ENCODE measurements at places on chromosomes 11 and 22.

DNA sequence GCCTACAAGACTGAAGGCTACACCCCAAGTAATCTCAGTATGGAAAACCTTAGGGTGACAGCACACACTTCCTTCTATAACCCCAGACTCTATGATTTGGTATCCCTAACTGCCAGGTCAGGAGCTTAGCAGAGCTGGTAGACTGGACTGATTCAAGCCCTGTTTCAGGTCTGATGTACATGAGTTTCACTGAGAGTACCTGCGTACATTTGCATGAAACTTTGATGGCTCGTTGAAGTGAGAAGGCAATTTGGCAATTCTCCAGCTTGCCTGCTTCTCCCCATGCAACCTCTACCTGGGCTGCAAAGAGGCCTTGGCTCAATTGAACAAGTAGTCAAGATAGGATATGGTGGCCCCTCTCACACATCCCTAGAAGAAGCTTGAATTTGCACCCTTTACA, 10.2 kb downstream of the FIBIN start:
- no peak for DNase-seq

DNA sequence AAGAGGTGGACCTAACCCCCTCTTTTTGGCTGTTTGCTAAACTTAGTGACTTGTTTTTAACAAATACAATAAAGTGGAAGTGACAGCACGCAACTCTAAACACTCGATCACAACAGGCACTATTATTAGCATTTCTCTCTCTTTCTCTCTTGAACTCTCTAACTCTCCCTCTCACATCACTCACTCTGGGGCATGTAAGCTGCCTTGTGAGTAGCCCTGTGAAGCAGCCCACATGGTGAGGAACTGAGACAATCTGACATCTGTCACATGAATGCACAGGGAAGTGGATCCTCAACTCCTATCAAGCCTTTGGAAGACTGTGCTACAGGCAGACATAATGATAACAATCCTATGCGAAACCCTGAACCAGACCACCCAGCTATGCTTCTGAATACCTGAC, 609.0 kb upstream of the CNTN5 start:
- DNase-seq = no peak

GRCh38 chr11:5046754-5047330, 516 bp downstream of the OR52J3 start:
- no peak for DNase-seq

GRCh38 chr22:28283068-28283654, 364.1 kb upstream of the PITPNB start:
- peak; percentile 16 for DNase-seq

DNA sequence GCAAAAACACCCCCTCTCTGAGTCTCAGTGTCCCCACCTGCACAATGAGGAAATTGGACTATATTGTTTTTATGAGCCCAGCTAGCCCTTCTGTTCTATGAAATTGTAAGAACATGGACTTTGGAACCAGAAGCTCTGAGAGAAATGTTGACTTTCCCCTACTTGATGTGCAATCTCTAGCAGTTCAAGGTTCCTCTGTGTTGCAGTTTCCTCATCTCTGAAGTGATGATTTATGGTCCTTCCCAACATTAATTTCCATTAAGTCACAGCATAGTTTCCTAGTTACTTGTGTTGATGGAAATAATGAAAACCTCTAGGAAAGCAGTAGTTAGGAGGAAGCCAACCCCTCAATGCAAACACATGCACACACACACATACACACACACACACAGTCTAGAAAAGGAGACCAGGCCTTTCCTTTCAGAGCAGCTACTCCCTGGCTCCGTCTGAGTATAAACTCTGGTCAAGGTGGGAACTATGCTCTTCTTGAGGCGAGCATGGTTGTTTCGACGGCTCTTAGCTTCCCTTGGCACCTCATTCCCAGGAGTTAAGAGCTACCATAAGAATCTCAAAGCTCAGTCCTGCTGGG, 518.4 kb downstream of the SOX6 start:
- no peak for DNase-seq

GRCh38 chr22:37442537-37442936, 15.3 kb upstream of the ELFN2 start:
- DNase-seq = no peak

DNA sequence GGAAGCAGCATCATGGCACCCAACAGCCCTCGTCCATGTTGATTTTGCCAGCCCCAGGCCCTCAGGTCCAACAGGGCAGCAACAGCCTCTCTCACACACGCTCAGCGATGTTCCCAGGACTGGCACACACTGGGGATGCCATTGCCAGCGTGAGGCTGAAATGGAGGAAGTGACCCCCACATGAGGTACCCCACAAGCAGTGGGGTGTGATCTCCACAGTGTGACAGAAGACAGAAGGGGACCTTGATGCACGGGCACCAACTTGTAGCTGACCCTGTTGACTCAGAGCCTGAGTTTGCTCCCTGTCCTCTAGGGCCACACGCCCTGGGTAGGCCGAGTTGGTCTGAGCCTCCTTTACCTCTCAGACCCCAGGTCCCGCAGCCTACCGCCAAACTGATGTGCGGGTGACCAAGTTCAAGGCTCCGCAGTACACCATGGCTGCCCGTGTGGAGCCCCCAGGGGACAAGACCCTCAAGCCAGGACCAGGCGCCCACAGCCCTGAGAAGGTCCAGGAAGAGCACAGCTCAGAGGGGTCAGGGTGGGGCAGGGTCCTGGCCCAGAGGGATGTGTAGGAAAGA, 6.2 kb downstream of the SCGB1C1 start:
- DNase-seq = no peak

DNA sequence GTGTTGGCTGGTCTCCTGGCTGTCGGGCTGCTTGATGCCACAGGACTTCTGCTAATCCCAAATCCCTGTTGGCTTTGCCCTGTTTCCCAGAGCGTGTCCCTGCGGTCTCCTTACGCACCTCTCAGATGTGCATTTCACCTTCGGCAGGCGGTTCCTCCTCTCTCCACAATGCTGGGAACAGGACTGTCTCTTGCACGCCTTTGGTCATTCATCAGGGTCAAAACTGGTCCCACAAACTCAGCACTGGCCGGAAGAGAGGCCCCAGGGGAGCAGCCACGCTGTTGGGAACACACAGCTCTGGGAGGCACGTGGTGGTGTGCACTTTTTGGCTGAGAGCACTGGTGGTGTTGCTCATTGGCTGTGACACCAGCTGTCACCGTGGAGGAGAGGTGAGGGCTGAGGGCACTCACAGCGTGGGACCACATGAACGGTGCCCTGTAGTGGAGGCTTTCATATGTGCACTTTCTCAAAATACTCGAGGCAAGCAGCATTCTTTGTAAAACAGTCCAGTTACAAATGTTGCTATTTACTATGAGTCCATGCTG, 15.3 kb upstream of the TRMU start:
- no peak for DNase-seq

DNA sequence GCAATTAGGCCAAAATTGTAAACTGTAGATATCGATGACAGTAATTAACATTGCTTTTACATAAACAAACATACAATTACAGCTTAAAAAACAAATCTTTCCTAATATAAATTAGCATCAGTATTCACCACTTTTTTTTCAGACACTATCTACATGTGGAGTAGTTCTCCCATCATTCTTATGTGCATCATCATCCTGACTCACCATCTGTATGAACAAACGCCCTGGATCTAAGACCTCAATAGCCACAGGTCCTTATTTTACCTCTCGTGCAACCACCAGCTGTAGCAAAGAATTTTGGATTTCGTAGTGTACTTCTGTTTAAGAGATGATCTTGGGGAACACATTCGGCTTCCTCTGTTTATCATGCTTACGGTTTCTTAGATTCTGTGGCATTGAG, 551.9 kb upstream of the KIRREL3 start:
- no peak for DNase-seq

DNA sequence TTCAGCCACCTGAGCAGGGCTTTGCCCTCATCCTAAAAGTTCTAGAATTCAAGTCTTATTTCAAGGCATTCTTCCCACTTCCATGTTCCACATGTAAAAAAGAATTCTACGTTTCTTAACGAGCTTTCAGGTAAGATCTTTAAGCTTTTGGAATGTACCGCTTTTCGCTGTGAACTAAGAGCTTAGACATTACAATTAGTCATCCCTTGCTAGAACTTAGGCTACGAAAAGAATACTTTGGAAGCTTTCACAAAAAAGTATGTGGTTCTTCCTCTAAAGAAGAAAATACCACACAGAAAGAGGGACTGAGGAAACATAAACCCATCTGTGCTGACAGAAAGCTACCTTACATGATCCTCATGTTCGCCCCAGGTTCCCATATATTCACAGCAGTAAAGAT, 1.9 kb downstream of the NUMA1 start:
- DNase-seq = no peak

- DNase-seq = no peak
Observed at GRCh38 chr22:40107244-40107643, 70.5 kb upstream of the TNRC6B start.

DNA sequence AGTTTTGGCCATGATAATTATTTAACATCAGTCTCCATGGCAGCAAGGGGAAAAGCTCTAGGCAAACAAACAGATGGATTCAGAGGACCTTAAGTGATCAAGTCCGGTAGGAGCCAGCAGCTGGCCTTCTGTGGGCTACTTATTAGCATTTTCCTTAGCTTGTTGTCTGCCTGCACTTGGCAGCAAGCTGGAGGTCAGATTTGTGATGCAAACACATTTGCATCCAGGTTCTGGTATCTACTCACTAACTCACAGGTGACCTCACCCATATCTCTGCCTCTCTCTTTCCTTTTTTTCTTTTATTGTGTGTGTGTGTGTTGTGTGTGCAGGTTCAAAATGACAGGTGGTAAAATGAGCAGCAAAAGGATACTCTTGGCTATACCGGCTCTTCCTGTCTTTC, 32.3 kb downstream of the ARHGAP42 start:
- DNase-seq = no peak

- DNase-seq = peak; percentile 16
Observed at GRCh38 chr11:109426442-109427240, 4.7 kb downstream of the C11orf87 start.

DNA sequence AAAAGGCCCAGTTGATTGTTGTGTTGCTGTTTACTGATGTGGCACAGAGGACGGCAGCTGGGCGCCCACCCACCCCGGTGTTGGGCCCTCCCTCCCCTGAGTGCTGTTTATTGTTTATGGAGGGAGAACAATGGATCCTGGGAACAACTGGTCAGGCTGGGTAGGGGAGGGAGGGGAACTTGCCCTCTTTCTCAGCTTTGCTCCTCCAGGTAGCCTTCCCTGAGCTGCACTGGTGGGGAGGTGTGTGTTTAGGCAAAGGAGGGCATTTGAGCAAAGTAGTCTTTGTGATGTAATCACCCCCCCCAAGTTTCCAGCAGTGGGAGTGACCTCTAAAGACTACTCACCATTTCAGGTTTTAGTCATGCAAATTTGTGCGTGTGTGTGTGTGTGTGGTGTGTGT, 1035.3 kb downstream of the NTM start:
- no peak for DNase-seq

DNA sequence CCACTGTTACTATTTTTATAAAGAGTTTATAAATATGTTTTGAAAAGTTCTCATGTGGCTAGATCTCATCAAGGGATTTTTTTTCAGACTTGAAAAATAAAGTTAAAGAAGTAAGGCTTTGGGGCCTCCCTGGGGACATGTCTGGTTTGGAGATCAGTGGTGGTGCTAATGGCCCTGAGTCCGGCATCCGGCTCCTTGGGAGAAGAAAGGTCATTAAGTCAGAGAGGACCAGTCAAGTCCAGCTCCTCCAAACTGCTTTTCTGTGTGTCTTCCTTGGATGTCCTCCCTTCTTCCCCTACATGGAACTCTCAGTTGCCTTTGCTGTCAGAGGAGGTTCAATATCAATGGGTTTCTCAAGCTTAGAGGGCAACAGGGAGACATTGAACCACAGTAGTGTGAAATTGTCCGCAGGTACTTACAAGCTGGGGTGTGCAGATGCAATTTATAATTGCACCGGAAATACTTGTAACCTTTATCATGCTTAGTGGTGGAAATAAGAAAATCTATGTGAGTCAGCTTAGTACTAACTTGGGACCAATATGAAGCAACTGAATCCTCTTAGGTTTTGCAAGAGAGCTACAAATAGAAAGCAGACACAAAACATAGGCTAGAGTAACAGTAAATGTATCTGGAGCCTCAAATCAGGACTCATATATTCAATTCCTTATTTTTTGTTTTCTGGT, 144.3 kb downstream of the TEAD1 start:
- peak; percentile 87 for DNase-seq

GRCh38 chr11:90913131-90913668, 690.4 kb upstream of the CHORDC1 start:
- DNase-seq = no peak

DNA sequence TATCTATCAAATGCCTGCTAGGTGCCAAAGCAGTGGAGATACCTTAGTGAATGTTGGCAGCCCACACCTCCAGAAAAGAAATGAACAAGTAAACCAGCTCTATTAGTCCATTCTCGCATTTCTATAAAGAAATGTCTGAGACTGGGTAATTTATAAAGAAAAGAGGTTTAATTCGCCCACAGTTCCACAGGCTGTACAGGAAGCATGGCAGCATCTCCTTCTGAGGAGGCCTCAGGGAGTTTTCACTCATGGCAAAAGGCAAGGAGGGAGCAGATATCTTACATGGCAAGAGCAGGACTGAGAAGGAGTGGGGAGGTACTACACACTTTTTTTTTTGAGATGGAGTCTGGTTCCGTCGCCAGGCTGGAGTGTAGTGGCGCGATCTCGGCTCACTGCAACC, 18.7 kb upstream of the ZC3H12C start:
- no peak for DNase-seq

GRCh38 chr11:123509737-123510578, 79.9 kb downstream of the GRAMD1B start:
- DNase-seq = peak; percentile 21

DNA sequence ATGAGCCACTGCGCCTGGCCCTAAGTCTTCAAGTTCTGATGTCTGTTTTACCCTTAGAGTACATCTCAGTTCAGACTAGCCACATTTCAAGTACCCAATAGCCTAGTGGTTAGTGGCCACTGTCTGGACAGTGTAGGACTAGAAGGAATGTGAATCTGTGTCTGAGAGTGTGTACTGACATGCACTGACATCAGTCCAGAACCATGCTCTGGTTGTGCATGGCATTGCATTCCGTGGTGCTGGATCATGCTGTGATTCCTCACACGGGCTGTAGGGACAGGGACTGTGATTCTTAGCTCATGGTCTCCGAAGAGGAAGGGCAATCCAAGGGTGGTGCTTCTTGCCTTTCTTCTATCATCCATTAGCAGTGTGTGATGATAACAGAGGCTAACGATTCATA, 41.1 kb downstream of the AMOTL1 start:
- DNase-seq = peak; percentile 34

DNA sequence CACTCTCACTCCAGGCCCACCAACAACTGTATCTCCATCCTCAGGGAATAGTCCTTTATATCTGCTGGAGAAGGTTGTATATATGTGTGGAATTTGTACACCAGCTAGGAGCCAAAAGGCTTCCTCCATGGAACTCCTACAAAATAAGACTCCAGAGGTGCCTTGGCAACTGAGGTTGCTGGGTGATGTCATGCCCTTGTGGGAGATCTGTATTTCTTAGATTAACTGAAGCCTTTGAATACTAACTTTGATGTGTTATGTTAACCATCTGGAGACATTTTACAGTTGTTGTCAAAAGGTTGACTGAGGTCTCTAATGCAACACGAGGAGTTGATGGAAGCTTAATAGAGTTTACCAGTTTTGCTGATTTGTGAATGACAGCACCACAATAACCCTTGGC, 139.5 kb upstream of the TTC12 start:
- no peak for DNase-seq

GRCh38 chr11:106471276-106471675, 393.8 kb downstream of the AASDHPPT start:
- DNase-seq = no peak

All from AG04449 (cell line).